CD8-positive, alpha-beta memory T cell (primary cell): ENCODE measurements at places on chromosomes 6 and 20.
A peak's percentile ranks its signal among the peaks of the same experiment; 100 is the strongest.

DNA sequence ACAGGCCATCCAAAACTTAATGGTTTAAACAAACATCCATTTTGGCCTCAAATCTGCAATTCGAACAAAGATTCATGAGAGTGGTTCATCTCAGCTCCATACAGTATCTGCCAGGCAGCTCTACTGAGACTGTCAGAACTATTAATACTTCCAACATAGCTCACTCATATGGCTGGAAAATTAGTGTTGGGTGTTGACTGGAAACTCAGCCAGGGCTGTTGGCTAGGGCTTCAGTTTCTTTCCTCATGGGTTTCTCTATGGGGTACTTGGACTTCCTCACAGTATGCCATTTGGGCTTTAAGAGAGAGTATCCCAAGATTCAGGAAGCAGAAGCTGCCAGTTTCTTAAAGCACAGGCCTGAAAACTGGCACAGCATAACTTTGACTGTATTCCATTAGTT lies 240.3 kb downstream of the TPBG start:
- DNase-seq: no peak

DNA sequence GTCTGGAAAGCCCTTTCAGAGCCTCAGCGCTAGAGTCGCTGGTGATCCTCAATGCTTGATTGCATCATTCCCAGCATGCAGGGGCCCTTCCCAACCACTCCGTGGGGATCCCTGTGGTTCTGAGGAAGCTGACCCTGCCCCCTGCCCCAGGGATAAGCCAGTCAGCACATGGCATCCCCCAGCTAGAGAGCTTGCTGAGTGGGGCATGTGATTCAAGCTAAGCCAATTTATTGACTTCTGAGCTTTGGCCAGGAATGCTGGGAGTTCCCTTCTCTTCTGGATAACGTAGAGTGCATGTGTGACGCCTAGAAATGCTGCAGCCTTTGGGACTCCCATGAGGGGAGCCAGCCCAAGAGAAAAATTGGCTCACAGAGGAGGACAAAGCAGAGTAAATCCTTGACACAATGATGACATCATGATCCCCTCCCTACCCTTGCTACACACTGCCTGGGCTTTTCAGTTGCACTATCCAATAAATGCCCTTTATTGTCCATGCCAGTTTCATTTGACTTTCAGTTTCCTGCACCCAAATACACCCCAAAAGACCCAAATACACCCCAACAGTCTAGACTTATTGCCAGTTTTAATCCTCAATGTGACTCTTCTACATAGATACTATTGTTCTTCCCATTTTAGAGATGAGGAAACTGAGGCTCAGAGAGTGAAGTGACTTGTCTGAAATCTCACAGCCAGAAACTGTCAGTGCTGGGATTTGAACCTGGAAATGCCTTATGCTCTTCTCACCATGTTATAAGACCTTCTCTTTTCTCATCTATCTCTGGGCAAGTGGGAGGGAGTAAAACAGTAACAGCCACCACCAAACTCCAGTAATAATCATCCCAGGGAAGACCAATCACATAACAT lies 34.3 kb downstream of the KCNB1 start:
- DNase-seq: no peak

GRCh38 chr20:10558635-10559187 lies 115.1 kb downstream of the JAG1 start:
- no peak for DNase-seq

DNA sequence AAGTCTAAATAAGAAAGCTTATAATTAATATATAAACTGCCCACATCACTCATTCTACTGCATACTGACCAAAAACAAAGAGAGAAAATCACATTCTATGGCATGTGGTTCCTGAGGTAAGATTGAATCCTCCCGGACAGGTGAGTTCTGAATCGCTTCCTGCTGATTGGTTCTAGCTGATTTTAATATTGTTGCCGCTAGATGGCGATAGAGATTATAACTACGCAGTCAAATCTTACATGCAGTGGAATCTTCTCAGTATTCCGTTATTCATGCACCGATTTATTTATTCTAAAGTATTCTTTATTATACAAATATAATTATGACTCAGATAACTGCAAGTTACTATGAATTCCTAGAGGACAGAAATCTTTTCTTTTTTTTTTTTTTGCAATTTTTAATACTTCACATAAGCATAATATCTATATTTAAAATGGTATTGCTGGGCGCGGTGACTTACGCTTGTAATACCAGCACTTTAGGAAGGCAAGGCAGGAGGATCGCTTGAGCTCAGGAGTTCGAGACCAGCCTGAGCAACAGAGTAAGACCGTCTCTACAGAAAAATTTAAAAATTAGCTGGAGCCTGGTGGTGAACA lies 24.2 kb upstream of the TMX4 start:
- DNase-seq: peak; percentile 61

DNA sequence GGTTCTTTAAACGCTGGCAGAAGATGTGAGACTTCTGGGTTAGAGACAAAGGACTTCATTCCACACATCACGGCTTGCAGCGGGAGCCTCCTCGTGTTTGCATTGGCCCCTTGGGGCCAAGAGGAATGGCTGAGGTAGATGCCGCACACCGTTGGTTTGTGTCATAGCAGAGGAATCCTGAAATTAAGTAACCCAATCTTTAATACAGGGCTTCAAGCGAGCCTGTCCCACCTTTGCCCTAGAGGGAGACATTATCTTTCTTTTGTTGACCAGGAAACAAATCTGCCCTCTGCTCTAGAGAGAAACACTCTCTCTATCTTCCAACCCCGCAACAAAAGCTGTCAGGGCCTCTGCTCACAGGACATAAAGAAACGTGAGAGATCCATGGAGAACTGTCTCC lies 277.5 kb upstream of the ZFP64 start:
- no peak for DNase-seq

DNA sequence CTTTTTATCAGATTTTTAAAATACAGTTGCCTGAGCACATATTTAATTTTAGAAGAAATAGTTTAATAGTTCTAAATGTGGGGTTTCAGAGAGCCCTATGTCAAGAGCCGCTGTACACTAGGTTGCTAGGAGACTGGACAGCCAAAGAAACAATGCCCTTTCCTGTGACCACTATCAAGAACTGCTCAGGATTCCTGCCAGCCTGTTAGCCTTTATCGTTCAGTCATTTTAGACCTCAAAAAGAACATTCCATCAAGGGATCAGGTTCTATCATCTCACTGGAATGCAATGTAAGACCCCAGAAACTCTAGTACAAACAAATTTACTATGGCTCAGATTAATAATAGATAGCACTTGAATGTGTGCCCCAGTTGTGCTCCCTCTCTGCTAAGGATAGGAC lies 181.2 kb upstream of the CCN2 start:
- DNase-seq: no peak

DNA sequence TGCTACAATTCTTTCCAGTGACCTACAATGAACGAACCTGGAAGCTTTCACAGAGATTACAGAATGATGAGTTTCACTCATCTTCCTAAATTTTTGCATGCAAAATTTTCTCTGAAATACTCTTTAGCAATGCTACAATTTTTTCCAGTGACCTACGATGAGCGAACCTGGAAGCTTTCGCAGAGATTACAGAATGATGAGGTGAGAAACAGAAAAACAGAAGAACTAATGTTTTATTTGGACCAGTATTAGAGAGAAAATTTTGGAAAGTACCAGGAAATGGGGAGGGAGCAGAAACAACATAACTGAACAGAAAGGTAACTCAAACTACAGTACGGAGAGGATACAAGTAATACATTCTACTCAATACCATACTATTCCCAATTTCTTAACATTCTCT lies 75.0 kb downstream of the IBTK start:
- no peak for DNase-seq

- DNase-seq: no peak
Observed at GRCh38 chr6:159487636-159488035, 205.4 kb downstream of the SOD2 start.

GRCh38 chr20:21520702-21521595 lies 7.1 kb upstream of the NKX2-2 start:
- no peak for DNase-seq

GRCh38 chr6:126072172-126072571 lies 85.8 kb downstream of the TRMT11 start:
- DNase-seq: no peak

DNA sequence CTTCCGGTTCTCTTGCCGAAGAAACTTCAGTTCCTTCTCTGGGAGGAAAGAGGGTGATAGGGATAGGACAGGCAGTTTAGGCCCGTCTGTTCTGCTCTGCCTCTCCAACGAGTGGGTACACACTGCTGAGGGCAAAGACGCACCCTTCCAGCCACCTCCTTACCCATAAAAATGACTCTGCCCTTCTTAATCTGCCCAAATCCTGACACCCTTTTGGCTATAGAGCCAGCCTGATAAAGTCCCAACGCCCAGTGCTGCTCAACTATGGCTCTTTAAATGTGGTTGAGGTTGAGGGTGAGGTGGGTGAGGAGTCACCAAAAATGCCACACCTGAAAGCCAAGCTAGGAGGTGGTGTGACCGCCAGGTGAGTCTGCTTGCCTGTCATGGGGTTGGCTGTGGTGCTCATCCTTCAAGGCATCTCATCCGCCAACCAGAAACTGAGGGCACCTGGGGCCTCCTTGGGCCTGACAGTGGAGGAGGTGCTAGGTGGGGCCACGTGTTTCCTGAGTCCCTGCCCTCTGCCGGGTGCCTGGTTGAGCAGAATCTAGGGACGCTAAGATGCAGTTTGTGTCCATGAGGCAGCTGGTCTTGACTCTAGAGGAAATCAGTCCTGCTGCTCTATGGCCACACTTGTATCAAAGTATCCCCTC lies 16.3 kb downstream of the CCDC167 start:
- DNase-seq: no peak

- no peak for DNase-seq
Observed at GRCh38 chr6:25369036-25369432, 89.9 kb downstream of the CARMIL1 start.

DNA sequence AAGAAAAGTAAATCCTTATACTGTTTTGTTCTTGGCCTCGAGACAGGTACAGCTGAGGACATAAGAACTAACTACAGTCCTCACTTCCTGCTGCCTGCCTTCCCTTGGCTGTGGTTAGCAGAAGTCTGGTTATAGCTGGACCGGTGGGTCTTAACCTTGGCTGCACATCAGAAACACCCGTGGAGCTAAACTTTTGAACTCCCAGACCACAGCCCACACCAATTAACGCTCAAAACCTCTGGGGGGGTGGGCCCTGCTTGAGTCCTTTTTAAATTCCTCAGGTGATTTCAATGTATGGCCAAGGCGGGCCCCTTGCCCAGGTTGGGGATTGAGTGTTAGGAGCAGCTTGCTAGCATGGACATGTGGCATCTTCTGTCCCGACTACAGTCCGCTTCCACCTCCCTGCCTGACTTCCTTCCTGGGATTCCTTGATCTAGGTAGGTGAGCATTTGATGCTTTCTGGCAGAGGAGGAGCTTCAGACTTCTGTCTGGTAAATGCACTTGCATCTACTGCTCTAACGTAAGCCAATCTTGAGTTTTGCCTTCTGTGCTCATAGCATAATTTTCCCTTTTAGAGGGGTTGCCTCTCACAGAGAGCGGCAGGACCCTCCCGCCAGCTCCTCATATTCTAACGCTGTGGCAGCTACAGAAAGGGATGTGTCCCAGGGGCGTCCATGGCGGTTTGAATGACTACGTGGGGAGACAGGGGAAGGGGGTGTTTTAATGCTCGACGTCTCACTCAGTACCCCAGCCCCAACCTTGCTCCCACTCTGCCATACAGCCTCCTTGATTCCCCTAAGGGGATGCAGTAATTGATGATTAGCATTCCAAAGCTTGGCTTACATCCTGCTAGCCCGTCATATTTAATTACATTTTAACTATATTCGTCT lies 390.1 kb downstream of the ZFAND3 start:
- no peak for DNase-seq

DNA sequence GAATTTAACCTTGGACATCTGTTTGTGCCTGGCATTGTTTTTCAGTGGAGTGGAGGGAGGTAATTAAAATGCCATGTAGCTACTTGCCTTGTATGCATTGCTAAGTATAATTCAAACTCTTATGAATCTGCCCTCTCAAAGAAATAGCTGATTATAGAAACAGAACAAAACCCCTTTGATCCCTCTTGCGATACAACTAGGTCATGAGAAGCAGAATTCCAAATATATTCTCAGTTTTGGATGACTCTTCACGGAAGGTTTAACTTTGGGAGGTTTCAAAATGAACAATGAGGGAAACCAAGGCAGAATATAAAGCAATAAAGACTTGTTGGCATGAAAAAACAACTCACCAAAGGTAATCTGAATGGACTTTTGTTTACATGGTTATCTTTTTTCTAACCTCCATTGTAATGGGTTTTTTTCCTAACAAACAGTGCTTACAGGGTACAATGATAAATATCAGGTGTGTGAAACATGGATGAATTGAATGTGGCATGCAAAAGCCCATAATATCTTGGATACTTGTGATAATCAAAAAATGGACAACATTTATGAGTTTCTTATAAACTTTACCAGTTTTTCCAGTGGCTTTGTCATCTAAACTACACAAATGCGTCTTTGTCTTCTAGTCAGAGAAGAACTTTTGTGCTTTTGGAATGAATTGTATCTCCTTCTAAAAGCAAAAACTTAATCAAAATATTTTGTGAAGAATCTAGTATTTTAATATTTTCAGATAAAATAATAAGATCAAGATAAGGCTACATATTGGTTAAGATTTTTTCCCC lies 15.7 kb upstream of the HEY2 start:
- DNase-seq: no peak

DNA sequence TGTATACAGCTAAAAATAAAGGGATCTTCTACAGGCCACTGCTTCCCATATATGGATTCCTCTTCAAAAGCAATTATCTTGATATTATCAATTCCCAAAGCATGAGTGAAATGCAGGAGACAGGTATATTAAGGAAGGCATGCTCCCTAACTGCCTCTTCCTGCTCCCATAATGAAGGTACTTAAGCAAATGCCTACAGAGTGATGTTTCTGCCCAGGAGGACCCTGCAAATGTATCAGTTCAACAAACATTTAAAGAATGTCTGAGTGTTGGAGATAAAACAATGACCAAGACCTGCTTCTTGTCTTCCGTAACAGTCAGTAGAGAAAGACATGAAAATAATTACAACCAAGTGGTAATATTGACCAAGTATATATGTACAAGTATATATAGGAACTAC lies 4.2 kb downstream of the UBE2J1 start:
- no peak for DNase-seq

- no peak for DNase-seq
Observed at GRCh38 chr6:133369773-133370272, 128.7 kb downstream of the EYA4 start.

- peak; percentile 12 for DNase-seq
Observed at GRCh38 chr20:4813076-4813862, 91.6 kb downstream of the PRND start.

- peak; percentile 72 for DNase-seq
Observed at GRCh38 chr20:62603021-62603906, 39.0 kb upstream of the SLCO4A1 start.

- DNase-seq: no peak
Observed at GRCh38 chr20:4697189-4697830, 24.4 kb upstream of the PRND start.

- no peak for DNase-seq
Observed at GRCh38 chr20:59634435-59635005, 30.2 kb downstream of the PHACTR3 start.

DNA sequence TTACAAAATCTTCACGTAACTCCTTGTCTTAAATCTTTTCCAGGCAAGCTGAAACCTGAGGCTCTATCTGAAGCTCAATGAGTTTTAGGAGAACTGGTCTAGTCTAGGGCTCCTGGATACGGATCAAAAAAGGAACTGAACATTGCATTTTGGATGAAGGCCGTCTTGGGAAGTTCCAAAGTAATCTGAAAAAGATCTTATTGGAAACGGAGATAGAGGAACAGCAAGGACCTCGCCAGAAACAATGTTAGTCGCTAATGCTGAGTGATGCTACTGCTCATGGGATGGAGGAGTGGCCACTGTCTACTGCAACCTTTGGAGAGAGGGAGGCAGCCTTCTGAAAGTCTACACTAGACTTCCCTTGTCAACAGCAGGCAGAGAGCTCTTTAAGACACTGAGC lies 91.4 kb upstream of the ATXN1 start:
- no peak for DNase-seq
